ENCODE measurements at places on chromosomes 5 and 9.

- DNase-seq, result no peak
Observed at GRCh38 chr5:103014983-103015382, 105.0 kb downstream of the GIN1 start.

GRCh38 chr5:124755565-124755964 lies 9.1 kb upstream of the ZNF608 start:
- no peak for DNase-seq

- DNase-seq, result no peak
Observed at GRCh38 chr5:172943906-172944305, 15.3 kb upstream of the RPL26L1 start.

DNA sequence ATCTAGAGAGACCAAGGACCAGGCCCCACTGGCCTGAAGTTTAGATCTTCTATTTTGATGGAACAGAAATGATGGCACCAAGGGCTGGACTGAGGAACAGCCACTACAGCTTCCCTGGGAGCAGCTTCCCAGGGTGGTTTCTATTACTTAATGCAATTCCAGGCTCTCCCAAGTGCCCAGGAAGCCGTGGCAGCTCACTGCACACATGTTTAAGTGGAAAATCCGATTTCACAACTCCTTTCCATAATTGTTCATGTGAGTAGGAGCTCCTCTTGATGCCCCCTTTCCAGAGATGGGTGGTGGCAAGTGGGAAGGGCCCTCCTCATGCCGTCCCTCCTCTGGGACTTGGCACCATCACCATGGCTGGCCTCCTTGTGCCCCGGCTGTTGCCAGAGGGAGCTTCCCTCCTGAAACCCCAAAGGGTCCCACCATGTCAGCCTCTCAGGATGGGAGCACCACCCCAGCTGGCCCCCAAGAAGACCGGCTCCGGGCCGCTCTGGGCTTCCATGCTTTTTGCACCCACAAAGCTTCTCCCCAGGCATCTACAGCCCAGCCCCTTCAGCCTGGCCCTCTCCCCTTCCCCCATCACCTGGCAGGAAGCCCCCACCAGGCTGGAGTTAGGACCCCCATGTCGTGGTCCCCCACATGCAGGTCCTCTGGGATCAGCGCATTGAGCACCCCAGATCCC lies 9.1 kb upstream of the UBAC1 start:
- no peak for DNase-seq

GRCh38 chr5:157390551-157391297 lies 69.3 kb upstream of the NIPAL4 start:
- DNase-seq, result peak; percentile 94

DNA sequence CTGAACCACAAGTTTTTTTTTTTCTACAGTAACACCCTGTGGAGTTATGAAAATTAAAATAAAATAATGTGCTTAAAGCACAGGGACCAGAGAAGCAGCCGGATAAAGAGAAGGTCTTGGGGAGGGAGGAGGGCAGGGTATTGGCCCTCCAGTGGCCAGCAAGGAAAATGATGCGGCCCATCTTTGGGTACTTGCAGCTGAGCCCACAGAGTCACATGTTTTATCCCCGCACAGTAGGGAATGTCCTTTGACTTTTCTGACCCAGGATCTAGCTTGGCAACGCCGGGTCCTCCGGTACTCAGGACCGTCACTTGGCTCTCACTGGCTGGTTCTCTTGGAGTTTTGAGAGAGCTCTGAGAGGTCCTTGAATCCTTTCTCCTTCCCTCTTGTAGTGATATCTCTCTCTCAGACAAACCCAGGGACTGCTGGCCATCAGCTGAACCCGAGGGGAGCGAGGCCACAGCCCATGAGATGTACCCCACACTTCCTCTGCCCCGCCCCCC lies 35.3 kb upstream of the HSPA9 start:
- no peak for DNase-seq

GRCh38 chr5:127308945-127309344 lies 18.3 kb downstream of the MEGF10 start:
- DNase-seq, result no peak

DNA sequence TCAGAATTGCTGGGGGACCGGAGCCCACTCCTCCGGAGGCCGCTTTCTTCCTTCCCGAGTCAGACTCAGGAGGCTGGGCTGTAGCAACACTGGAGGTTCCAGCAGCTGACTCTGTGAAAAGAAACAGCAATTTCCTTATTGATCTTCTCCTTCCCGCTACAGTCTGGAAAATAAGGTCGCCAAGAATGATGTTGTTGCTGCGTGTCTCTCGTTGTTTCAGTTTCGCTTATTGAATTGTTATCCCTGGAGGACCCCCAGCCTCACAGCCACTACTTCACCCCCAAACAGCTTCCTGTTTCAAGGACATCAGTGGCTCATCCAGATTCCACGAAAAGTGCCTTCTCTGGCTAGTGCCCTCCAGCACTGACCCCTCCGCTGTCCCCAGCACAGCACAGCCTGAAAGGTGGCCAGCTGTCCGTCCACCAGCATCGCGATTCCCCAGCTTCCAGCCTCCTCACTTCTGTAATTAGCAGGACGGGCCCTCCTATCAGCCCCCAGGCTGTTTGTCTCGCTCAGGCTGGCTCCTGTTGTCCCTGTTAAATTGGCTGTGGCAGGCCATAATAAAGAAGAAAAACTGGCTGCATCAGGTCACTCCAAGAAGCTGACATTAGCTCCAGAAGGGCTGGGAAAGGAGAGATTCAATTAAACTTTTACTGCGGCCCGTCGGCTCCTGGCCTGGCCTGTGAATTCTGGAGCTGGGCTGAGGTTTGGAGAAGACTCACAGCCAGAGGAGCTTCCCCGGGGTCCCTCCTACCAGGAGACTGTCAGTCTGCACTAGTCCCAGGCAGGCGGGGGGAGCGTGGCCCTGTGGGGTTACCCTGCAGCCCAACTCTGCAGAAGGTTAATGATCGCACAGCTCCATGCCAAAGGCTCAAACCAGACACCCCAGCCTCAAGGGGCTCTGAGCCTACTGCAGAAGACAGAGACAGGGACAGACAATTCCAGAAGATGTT lies 40.5 kb downstream of the OLFM1 start:
- DNase-seq, result no peak
